Renal cortical epithelial cell (primary cell): ENCODE measurements at places on chromosomes 1 and 21.

DNA sequence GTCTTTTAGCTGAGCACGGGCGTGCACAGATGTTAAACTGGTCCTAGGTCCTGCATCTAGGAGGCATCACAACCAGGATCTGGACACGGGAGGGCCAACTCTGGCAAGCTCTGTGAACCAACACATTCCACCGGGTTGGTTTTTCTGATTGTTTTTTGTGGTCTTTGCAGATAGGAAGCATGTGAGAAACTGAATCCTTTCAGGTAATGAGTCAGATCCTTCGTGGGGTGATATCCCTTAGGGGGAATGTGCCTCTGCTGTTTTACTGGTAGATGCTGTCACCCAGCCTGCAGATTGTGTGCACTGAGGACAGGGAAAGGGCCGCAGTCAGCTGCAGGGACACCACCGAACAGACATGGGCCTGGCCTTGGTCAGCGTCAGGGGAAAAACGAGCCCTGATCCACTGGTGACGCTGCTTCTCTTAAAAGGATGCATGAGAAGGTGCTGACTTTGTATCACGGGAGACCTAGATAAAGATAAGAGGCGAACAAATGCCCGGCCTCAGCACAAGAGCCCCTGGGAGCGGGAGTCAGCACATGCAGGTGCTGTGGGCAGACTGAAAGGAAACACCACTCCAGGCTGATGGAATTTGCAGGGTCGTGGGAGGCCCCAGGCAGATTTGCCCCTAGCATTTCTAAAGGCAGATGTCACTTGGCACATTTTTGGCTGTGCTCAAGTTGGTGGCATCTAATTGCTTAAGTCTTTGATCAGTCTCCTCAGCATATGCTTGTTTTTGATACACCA is 51.1 kb downstream of the DOP1B start:
- peak; percentile 83 for DNase-seq

DNA sequence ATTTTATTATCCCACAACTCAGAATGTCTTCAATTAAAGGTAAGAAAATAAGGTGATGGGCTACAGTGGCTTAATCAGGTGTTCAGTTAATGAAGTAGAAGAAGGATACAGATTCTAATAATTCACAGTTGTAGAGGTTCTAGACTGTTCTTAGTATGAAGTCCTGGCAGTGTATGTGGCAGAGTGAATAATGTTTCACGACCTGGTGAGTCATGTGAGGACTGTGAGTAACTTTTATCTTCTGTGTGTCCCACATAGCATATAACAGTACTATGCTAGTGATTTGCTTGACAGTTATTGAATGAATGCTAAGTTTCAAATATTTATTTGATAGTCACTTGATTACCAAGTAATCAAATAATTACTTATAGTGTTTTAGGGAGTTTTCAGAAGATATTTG is 20.0 kb downstream of the SLC16A4 start:
- peak; percentile 75 for DNase-seq

DNA sequence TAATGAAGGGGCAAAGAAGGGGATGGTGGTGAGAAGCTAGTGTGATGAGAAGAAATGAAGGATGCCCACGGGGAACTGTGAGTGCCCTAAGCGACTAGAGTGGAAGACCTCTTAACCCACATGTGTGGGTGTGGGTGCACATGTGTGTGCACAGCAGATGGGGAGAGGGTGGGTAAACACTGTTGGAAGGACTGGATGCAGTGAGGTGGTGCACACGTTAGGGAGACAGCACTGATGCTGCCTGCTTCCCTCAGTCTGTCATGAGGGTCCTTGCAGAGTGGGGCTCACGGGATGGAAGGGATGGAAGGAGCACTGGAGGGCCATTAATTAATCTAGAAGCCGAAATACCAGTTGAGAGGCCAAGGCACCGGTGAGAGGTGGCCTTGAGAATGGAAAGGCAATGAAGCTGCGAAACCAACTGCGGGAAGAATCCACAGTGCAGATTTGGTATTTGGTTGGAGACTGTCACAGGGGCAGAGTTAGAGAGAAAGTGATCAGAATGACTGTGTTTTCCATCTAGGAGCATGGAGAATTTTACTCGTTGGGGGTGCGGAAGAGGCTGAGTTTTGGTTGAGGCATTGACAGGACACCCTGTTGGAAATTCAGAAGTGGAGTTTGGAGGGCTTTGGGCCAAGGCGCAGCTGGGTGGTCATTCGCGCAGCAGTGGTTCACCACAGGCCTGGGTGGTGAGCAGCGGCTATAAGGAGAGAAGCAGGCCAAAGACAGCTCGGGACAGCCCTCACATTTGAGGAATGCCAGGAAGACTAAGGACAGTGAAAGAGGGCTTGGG is 15.8 kb downstream of the RCSD1 start:
- DNase-seq: no peak

DNA sequence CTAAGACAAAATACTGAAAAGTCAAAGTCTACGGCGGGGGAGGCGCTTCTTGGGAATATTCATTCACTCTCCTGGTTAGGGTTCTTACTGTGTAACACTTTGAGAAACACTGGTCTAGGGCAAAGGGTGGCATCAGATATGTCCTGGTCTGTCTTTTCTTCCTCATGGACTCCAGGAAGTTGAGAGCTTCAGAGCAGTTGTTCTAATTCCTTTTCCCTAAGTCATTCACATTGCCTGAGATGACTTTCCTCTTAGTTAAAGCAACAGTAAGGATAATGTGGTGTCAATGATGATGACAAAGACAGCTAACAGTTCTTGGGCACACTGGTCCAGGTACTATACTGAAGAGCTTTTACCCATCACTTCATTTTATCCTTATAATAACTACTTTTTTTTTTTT is 27.0 kb downstream of the FGGY start:
- DNase-seq: no peak

DNA sequence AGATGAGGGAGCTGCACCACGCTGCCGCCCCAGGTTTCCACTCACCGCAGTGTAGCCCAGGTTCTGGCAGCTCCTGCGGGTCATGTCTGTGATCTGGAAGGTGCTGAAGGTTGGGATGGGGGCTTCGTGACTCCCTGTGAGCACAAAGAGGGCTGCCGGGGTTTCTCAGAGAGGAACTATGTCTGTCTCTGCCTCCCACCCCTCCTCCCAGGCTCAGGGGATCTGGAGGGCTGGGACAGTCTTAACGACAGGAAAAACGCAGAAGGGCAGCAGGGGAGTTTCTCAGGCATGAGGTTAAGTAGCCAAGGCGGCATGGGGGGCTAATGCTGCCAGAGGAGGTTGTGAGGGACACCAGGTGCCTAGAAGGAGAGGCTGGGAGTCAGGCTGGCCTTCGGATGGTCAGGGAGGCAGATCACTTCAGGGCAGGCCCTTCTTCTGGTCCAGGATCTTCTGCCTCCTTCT is 656 bp downstream of the SH2D2A start:
- no peak for DNase-seq

DNA sequence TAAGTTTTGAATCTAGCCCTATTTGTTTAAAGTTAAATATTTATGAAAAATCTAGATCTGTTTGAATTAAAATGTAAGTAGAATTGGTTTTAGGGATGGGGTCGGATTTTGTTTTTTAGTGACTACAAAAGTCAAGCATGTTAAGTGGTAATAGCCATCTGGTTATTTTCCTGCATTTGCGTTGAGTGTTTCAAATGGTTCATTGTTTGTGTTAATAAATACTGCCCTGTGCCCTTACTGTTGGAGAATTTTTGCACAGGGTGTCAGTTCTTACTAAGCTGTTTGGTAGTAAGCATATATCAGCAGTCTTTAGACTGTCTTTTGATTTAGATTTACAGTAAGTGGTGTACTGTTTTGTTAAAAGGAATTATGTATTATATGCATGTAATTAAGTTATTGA is 46.1 kb upstream of the TARS2 start:
- no peak for DNase-seq

DNA sequence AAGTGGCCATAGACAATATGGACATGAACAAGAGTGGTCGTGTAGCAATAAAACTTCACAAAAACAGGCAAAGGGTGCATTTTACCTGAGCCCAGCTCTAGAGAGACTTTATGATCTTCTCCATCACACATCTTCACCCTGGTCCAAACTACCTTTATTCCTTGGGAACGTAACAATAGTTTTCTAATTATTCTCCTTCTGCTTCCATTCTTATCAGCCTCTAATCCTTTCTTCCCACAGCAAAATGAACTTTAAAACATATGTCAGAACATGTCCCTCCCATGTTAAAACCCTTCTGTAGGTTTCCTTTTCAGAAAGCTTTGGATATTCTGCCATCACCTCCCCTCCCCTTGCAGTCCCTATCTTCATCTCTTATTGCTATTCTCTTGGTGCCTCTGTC is 395.2 kb upstream of the PLXNA2 start:
- DNase-seq: no peak

DNA sequence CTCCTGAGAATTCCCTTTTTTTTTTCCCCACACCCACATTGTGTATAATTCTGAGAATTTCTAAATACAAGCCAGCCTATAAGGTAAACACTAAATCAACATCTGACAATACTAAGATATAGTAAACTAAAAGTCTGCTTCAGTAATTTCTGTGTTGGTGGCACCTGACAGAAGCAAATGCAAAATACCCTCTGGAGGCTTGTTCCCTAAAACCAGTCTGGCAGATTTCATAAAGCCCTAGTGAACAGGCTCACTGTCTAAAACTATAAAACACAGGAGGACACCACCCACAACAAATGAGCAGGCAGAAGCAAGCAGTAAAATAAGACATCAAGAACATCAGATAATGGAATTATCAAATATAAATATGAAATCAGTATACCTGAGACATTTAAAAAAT is 11.5 kb downstream of the TRIM33 start:
- DNase-seq: no peak

- DNase-seq: no peak
Observed at GRCh38 chr1:205351984-205352713, 4.6 kb downstream of the KLHDC8A start.

DNA sequence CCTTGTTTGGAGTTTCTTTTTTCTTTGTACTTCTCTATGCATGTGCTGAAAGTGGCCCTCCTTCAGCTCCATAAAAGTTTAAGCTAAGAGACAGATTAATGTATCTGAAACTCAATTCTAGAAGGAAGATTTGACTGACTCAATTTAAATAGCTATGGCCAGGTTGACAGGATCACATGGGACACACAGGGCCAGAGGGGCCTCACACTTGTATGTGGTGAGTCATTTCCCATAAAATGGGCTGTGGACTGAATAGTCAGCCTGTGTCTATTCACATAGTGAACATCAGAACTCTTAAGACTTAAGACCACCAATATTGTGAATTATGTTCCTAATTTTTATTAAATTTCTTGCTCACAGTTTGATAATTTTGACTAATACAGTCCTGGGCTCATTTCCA is 45.7 kb upstream of the DEPDC1 start:
- peak; percentile 26 for DNase-seq

- peak; percentile 53 for DNase-seq
Observed at GRCh38 chr1:74504125-74504932, 8.1 kb downstream of the LRRC53 start.

DNA sequence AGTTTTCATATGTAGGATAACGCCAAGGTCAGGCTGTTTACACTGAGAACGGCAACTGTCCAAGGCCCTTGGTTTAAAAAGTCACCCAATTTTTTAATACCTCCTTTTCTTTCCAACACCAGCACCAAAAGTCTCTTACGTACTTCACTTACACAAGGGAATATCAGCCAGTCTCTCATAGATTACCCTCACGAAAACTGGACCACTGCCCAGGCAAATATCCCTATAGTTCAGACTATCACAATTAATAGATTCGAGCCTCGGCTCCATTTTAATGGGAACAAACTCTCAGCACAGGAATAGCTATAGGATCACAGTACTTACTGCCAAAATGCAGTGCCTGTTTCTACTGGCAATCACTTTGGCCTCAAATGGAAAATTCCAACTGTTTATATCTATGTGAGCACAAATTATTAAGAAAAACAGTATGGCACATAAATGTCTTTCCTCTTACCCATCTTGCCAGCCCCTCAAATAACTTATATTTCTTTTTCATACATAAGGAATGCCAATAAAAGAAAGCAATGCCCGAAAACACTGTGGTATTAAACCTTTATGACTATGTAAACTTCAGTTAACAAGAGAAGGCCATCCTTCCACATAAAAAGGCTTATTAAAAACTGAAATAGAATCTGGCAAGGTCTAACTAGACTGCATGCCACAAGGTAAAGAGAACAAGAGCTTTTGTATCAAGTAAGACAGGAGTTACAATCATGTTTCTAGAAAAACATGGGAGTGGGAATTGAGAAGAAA is 97.8 kb downstream of the SLC45A1 start:
- no peak for DNase-seq

- peak; percentile 31 for DNase-seq
Observed at GRCh38 chr1:76951153-76951552, 83.9 kb downstream of the ST6GALNAC5 start.

GRCh38 chr21:31725202-31725839 is 6.6 kb downstream of the SCAF4 start:
- no peak for DNase-seq

DNA sequence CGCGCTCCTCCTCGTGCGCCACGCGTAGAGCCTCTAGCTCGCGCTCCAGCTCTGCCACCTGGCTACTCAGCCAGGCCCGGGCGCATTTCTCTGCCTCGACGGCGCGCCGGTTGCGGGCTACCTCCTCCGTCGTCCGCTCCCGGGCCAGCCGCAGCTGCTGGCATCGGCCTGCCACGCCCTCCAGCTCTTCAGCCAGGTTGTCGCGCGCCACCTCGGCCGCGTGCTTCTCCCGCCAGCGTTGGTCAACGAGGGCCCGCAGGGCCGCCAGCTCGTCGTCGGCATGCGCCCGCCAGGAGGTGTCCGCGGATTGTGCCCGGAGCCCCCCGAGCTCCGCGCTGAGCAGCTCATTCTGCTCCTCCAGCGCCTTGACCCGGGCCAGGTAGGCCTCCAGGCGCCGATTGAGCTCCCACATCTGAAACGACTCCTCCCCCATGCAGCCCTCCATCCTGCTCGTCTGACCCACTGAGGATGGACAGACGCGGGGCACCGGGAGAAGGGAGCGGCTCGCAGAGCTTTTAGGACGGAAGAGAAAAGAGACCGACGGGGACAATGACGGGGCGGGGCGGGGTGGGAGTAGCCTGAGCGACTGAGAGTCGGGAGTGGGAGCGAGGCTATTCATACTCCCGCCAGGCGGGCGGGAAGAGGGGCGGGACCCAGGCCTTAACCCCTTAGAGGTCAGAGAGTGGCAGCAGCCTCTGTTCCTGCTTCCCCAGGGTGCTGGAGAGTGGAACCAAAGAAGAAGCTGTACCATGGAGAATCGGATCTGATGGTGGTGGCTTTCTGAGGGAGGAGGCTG is at the start of gene NES:
NES (minus strand) TSS at position 588 of the 796 bp plus-strand sequence; CDS start at position 445, 143 bp downstream.
- no peak for DNase-seq

DNA sequence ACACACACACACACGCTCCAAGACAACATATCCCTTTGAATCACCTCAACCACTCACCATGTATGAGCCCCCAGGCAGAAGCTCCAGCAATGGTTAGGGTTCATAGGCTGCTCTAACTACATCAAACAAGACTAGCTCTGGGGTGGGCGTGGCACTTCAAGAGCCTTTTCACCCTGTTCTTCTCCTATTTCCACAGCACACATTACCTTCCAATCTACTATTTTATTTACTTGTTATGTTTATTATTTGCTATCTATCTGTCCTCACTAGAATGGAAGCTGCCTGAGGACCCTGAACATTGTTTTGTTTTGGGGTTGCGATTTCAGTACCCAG is 28.7 kb downstream of the TRABD2B start:
- no peak for DNase-seq

GRCh38 chr1:40668769-40669525 is 3.5 kb upstream of the RIMS3 start:
- peak; percentile 54 for DNase-seq

GRCh38 chr1:246332078-246332477 is 175.0 kb downstream of the SMYD3 start:
- no peak for DNase-seq

- peak; percentile 59 for DNase-seq
Observed at GRCh38 chr1:32925403-32926162, 24.4 kb upstream of the TMEM54 start.

- DNase-seq: no peak
Observed at GRCh38 chr1:205064301-205064700, 20.0 kb downstream of the TMEM81 start.

- DNase-seq: peak; percentile 38
Observed at GRCh38 chr1:47160716-47161115, 23.5 kb downstream of the CYP4A22 start.
